Posterior cingulate gyrus (tissue), 11 donors: ENCODE measurements at places on chromosomes 11 and 22.
A peak's percentile ranks its signal among the peaks of the same experiment; 100 is the strongest.

GRCh38 chr22:31628969-31629708 is 32.9 kb downstream of the PISD start:
- no peak for DNase-seq

DNA sequence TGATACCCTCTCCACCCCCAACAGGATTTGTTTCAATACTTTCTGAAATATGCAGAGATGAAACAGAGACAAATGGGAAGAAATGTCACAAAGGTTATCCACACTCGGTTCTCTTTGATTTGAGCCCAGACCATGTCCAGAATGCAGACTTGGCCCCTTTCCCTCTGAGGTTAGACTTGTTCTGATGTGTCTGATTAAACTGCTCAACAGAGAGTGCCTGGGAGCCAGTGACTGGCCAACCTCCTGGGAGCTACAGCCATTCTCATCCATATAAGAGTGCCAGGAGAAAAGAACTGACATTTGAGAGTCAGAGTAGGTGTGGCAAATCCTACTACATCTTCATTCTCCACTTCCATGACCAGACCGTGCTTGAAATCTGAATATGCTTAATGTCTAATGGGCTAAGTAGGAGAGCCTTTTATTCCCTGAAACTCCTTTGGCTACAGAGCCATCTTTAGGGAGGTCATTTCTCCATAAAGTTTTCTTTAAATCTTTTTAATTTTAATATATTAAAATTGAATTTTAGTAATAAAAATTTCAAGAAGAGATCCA is 201.4 kb downstream of the BLID start:
- no peak for DNase-seq

GRCh38 chr11:22577854-22578253 is 47.8 kb downstream of the FANCF start:
- no peak for DNase-seq

DNA sequence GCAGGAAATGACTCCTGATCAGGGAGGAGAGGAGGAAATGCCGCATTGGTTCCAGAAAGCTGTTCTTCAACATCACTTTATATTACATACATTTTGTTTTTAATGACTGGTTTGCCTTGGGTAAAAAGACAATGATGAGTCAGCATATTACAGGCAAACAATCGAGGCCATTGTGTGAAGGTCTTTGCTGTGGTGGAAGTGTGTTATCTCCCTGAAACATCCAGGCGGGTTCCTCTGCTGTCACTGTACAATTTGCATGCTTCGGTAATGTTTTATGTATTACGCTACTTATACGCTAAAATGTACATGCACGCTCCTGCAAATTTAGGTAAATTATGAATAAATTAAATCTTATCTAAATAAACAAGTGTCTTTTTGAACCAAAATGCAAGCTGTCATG is 161.1 kb downstream of the KIRREL3 start:
- no peak for DNase-seq

DNA sequence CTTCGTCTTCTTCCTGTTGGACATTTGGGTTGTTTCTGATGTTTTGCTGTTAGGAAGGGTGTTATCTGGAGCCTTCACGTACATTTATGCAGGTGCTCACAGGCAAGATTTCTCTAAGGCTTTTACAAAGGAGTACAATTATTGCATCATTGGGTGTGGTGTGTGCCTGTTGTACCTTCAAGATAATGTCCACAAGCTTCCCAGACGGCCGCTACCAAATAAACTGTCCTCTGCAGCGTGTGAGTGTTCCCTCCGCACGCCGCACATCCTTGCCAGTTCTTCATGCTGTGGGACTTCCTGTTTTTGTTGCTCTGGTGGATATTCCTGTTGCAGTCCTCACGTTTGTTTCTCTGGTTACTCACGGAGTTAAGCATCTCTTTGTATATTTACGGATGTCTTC is 133.3 kb downstream of the TBC1D22A start:
- no peak for DNase-seq

DNA sequence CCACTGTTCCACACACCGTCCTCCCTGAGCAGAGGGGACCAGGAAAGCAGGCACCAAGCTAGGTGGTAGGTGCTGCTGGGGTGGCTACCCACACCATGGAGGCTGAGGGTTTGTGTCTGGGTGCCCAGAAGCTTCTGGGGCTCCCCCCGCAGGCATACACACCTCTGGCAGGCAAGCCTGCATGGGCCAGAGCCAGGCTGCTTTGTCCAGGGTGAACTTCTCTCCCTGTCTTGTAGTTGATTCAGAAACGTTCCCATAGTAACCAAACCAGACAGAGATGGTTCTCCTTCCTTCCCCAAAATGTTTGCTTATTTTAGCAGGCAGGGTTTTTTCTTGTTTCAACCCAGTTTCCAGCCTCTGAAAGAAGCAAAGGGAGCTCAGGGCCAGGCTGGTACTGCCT is 40.9 kb upstream of the SUSD2 start:
- DNase-seq: peak; percentile 53

- DNase-seq: peak; percentile 31
Measured at GRCh38 chr11:125373426-125374391, 122.4 kb downstream of the FEZ1 start.
